ENCODE measurements at places on chromosomes 16 and 17.

DNA sequence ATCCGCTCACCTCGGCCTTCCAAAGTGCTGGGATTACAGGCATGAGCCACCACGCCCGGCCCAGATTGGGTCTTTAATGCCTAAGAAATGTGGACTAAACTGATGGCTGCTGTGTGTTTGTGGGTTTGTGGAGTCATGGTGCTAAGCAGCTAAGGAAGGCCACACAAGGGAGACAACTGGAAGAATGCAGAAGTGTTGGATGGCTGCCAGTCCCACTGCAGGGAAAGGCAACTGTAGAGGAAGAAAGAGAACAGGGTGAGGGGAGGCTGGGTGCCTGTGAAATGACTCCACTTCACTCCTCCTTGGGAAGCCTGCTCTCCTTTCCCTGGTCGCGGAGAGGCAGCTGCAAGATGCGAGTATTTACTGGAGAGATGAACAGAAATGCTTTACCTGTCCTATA, 23.5 kb upstream of the SIAH1 start:
- DNase-seq, result no peak

DNA sequence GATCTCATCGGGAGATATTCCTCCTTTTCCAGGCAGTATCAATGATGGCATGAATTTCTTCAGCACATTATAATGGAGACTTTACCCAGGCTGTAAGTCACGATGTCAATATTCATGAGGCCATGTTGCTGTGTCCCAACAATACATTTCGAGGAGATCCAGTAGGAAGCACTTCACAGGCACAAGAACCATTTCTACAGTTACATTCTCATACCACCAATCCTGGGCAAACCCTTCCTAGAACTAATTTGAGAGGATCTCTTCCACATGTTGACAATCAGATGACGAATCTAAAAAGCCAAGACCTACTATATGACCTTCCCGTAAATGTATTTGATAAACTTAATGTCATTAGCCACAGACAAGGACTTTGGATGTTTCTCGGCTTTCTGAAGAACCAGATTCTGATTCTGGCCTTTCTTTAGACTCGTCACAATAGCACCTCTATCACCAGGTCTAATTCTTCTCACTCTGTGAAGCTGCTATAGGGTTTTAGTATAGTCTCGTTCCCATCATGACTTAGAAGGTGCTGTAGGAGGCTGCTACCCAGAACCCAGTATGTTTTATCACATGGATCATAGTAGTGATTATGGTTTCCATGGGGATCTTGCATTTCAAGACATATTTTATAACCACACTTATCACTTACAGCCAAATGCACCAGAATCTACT, 40.2 kb downstream of the C16orf87 start:
- DNase-seq, result no peak

GRCh38 chr17:75738218-75738802, 17.1 kb downstream of the ITGB4 start:
- no peak for DNase-seq

GRCh38 chr16:9647981-9648701, 534.1 kb downstream of the GRIN2A start:
- no peak for DNase-seq

GRCh38 chr16:50967827-50968612, 183.1 kb downstream of the SALL1 start:
- no peak for DNase-seq

GRCh38 chr17:73841431-73842060, 197.3 kb upstream of the SDK2 start:
- DNase-seq, result peak; percentile 7

GRCh38 chr16:30113031-30113710, at the start of gene GDPD3:
Gene GDPD3 (minus strand): TSS chr16:30113537. CDS start chr16:30113478, 59 bp downstream.
- no peak for DNase-seq

GRCh38 chr17:48162946-48163506, 55.5 kb downstream of the SNX11 start:
- no peak for DNase-seq

DNA sequence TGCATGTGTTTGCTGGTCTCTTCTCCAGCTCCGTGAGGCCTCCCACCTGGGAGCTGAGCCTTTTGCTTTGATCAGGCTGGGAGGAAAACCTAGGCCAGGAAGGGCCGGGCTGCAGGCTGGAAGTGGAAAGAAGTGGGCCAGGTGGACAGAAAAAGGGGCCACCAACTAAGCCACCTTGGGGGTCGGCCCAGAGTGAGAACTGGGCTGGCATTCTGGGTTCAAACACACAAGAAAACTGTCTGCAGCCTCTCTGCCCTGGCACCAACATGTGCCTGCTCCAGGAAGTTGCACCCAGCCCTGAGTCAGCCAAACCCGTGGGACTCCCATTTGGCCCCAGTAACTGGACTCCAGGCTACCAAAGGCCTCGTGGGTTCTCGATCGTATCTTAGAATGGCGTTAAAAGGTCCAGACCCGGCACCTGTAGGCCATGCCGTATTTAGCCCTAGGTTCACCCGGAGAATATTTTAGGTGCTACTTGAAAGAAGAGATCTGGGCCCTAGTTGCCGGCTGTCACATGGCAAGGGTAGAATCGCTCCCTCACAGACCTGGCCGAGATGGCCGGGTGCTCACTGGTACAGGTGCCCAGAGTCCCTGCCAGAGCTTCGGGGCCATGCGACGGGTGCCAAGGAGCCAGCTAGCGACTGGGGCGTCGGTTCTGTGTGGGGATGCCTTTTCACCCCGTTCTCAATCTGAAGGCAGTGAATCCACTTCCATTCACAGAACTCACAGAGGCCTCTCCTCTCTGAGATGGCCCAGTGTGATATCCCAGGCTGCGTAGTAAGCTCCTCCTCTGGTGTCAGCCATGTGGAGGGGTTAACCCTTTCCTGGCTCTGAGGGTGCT, 236.6 kb downstream of the MRTFB start:
- no peak for DNase-seq

- no peak for DNase-seq
Measured at GRCh38 chr16:58011652-58012051, 10.4 kb downstream of the USB1 start.

DNA sequence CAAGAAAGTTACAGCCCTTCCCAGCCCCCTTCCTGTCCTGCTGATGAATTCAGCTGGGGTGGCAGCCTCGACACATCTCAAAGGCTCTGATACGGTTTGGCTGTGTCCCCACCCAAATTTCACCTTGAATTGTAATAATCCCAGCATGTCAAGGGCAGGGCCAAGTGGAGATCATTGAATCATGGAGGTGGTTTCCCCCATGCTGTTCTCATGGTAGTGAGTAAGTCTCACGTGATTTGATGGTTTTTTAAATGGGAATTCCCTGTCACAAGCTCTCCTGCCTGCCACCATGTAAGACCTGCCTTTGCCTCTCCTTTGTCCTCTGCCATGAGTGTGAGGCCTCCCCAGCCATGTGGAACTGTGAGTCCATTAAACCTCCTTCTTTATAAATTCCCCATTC, 163.2 kb upstream of the FOXF1 start:
- no peak for DNase-seq

- no peak for DNase-seq
Measured at GRCh38 chr16:74657870-74658642, 8.6 kb downstream of the RFWD3 start.

DNA sequence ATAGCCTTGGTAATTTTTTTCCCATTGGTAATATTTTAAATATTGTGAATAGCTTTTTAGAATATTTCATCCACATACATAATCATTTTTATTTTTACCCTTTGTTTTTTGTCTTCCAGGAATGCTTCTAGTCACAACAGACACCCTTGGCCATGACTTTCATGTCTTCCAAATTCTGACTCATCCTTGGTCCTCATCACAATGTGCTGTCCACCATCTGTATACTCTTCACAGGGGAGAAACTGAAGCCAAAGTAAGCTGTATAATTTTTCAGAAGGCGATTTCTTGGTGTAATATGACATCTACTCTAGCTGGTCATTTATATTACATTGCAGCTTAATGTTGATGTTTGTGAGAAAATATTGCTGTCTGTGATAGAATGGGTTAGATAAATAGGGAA, 269.4 kb downstream of the BCAS3 start:
- DNase-seq, result no peak

- no peak for DNase-seq
Measured at GRCh38 chr17:34633351-34633750, 54.0 kb downstream of the TMEM132E start.

GRCh38 chr16:1942810-1943726, at the start of gene MSRB1:
Gene MSRB1 (minus strand): TSS chr16:1943199. CDS start chr16:1943156, 43 bp downstream.
- peak; percentile 94 for DNase-seq

GRCh38 chr16:21656795-21657768, 4.7 kb upstream of the IGSF6 start:
- DNase-seq, result no peak

DNA sequence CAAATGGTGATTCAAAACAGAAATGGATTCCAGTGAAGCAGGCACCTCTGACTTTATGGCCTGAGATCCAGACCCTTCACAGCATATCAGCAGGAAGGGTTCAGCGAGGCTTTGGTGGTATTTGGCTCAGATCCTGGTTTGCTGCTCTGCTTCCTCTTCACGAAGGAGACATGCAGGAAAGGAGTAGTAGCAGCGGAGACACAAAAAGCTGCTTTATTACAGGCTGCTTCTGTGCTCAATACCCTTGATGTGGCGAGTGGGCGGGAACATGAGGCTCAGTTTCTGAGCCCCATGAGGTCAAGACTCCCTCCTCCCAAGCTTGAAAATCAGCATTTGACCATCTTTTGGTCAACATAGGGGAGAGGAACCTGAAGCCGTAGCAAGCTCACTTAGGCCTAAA, 213.3 kb upstream of the AXIN2 start:
- DNase-seq, result no peak

DNA sequence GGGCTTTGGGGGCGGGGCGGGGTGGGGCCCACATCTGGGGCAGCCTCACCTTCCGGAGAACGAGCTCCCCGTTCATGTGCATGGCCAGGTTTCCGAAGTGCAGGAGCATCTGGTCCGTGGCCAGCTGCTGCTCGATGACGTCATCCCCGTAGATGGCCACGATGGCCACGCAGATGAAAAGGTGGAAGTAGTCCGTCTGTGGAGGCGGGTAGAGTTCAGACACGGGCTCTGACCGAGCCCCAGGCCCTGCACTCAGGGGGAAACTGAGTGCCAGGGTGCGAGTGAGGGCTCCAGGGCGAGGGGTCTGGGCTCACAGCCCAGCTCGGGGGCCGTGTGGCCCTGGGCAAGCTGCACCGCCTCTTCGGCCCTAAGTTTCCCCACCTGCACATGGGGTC, 93.7 kb downstream of the TBC1D16 start:
- no peak for DNase-seq

GRCh38 chr16:48909231-48909630, 299.3 kb upstream of the N4BP1 start:
- no peak for DNase-seq

- DNase-seq, result no peak
Measured at GRCh38 chr16:30903002-30903401, 6.6 kb downstream of the CTF1 start.

DNA sequence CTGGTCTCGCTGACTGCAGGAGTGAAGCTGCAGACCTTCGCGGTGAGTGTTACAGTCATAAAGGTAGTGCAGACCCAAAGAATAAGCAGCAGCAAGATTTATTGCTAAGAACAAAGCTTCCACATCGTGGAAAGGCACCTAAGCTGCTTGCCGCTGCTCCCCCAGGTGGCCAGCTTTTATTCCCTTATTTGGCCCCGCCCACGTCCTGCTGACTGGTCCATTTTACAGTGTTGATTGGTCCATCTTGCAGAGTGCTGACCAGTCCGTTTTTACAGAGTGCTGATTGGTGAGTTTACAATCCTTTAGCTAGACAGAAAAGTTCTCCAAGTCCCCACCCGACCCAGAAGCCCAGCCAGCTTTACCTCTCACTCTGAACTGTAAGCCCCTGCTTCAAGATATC, 227.8 kb downstream of the ABCC12 start:
- DNase-seq, result no peak

GRCh38 chr17:633133-633532, 81.5 kb downstream of the VPS53 start:
- no peak for DNase-seq

DNA sequence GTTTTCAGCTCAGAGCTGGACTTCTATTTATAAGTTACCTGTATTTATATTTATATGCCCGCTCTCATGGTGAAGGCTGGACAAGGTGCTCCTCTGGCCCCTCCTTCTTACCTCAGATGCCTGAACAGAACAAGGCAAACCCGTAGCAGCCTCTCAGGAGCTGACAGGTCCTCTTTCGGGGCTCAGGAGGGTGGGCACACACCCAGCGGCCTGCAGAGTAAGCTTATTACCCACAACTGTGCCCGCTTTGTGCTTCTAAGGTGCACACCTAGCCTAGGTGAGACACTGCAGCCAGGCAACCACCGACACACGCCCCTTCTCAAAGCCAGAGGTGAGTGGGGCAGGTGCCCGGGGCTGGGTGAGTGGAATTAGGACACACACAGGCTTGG, 5.3 kb downstream of the NKIRAS2 start:
- no peak for DNase-seq

DNA sequence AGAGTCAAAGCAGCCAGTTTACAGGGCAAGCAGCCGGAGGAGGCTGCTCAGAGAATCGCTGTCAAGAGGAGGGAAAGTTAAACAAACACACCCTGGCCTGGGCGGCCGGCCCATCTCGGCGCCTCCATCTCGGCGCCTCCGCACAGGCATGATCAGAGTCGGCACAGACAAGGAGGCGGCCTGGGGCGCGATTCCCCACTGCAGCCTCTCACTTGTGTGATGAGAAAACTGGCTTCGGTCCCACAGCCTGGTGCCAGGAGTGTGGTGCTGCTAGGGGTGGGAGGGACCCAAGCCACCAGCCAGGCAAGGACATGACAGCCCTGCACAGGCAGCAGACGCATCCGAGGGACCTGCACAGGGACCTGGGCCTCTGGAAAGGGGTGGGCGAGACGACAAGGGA, 17.7 kb downstream of the SLC38A10 start:
- DNase-seq, result no peak

- DNase-seq, result no peak
Measured at GRCh38 chr16:26169473-26169872, 477.7 kb downstream of the HS3ST4 start.

DNA sequence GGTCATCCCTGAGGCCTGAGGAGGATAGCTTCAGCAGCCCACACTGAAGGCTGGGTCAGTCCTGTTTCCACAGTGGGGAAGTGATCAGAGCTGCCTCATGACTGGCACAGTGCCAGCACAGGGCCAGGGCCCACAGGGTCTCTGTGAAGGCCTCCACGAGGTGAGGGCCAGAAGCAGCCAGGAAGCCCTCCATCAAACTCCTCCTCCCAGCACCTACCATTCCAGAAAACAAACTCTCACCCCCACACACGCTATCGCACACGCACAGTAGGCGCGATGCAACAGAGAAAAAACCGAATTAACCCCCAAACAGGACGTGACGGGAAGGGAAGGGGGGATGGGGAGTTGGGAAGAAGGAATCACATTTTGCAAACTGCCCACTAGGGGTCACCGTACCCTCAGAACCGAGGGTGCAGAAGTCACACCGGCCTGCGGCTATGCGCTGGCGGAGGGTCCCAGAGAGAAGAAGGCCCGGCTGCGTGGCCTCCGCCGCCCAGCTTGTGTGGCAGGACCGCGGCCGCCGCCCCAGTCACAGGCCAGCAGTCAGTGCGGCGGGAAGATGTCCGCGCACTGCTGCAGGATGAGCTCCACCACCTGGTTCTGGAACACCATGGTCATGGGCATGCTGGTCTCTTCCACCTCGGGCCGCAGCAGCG, 37.6 kb downstream of the ARHGAP27 start:
- DNase-seq, result no peak

- DNase-seq, result no peak
Measured at GRCh38 chr17:35236821-35237220, 6.1 kb upstream of the SLFN5 start.
